Hypothalamus (tissue), 51 donors: ENCODE measurements at places on chromosomes 7 and 10.

DNA sequence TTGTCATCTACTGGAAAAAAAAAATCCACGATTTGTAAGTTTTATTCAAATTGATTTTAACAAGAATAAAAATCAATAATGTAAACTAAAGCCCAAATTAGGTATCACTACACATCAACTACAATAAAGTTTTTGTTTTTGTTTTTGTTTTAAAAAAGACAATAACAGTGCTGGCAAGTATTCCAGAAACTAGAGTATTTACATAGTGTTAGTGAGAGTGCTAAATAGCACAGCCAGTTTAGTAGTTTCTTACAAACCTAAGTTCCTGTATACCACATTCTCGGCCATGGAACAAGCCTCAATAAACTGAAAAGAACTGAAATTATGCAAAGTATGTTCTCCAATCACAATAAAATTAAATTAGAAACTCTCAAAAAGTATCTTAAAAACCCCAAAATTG, 8.1 kb downstream of the ARHGAP12 start:
- no peak for DNase-seq

DNA sequence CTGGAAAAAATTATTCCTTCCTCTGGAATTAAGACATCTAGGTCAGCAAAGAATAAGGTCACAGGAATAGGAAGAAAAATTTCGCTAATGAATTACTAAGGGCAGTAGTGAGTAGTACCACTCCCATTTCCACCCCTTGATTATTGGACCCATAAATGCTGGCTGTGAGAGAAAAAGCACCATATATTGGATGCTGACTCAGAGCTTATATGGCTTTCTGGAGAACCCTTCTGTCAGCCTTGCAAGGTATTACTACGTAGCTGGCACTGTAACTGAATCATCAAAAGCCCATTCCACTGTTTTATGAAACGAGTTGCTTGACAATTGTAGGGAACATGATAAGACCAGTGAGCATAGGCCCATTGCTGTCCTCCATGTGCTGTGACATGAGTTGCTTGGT, 179.3 kb downstream of the ATRNL1 start:
- no peak for DNase-seq

DNA sequence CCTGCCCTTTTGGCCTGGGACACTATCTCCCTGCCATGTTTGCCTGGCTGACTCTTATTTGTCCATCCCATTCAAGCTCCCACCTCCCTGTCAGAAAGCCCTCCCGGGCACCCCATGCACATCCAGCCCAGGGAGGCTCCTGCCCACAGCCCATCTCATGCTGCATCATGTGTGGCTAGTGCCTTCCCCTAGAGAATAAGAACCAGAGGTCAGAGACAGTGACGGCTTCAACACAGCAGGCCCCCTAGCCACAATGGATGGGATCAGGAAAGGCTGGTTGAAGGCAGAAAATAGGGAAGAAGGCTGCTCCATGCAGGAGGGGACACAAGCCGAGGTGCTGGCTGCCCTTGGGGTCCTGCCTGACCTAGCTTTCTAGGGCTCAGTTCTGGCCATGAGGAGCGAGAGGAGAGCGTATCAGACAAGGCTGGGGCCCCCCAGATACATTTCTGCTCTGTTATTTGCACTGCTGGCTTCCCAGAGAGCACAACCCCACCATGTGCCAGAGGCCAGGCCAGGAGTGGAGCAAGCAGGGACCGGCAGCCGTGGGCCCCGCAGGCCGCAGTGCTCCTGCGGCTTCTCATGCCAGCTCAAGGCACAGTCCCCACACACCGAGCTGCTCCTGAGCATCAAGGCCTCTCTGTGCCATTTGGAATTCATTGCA, 161.1 kb upstream of the ZMIZ1 start:
- no peak for DNase-seq

GRCh38 chr7:20236790-20237189, 19.6 kb upstream of the MACC1 start:
- DNase-seq = no peak

- DNase-seq = no peak
Measured at GRCh38 chr10:124225029-124225466, 131.7 kb upstream of the CHST15 start.

DNA sequence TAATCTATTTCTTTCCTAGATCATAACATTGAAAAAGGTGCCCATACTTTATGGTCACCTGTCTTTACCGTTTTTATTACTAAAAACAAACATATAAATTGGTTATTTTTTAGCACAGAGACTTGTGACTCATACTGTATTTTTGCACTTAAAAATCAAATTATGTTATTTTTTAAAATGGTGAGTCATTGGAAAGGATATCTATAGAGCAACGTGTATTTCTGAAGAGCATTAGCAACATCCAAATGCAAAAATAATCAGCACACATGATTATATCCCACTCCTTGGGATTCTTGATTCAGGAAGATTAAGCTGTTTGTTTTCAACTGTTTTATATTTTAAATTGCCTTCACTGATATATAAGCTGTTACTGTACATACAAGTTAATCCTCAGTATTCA, 40.7 kb upstream of the FMC1 start:
- DNase-seq = no peak
